ENCODE measurements at places on chromosomes 4 and X. TPM values are rescaled to one million over a fixed set of nuclear protein-coding genes. Genes with fewer than 3 reads are reported as not detected.
A peak's percentile ranks its signal among the peaks of the same experiment; 100 is the strongest.

- no peak for DNase-seq
Measured at GRCh38 chr4:114267976-114268375, 288.5 kb upstream of the ARSJ start.

DNA sequence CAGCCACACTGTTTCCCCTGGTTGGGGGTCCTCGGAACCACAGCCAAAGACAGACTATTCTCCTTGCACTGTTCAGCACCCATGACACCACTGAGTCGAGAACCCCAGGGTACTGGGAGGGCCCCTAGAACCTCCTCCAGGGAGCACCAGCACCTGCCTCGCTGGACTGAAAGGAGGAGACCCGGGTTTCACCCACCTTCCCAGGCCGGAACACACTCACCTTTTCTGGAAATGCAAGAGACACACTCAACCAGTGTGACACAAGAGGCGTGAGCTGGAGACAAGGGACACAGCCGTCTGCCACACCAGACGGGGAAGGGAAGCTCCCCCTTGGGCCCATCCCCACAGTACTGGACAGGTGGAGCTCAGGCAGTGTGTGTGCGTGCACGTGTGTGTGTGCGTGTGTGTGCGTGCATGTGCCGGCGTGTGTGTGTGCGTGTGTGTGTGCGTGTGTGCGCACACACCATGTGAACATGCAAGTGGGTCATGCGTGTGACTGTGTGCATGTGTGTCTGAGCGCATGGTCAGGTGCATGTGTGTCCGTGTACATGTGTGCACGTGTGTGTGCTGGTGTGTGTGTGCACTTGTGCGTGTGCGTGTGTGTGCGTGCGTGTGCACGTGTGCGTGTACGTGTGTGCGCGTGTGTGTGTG lies 128.8 kb upstream of the NKX1-1 start:
- DNase-seq, result no peak

DNA sequence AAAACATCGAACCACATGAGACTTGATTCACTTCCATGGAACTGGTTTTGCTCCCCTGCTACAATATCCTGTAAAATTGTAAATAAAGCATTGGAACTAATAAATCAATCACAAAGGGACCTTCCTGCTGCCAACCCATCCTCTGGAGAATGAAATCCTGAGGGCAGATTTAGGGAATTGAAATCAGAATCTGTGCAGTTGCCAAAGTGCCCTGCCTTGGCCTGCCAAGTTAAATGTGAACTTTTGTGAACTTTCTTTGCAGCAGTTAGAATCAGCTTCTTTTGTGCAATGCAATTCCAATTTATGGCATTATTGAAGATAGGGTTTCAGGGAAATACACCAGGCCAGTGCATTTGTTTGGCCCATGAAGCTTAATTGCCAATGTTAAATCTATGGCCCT lies 263.1 kb downstream of the PTTG2 start:
- no peak for DNase-seq

DNA sequence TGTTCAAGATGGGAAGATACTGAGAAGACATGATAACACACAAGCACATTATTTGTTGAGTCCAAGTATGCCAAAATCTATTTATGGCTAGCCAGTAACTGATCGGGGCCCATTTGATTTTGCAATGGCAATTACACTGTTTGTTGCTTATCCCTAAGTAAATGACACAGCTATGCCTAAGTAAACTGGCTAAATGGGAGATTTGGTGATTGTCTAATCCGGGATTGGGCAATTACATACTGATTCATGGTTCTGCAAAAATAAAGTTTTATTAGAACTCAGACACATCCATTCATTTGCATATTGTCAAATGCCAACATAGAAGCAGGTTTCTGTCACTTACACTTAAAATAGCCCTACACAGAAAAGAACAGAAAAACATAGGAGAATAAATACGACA lies 140.2 kb upstream of the TBL1X start:
- DNase-seq, result no peak

GRCh38 chr4:148787831-148788477 lies 345.7 kb upstream of the NR3C2 start:
- peak; percentile 68 for DNase-seq

DNA sequence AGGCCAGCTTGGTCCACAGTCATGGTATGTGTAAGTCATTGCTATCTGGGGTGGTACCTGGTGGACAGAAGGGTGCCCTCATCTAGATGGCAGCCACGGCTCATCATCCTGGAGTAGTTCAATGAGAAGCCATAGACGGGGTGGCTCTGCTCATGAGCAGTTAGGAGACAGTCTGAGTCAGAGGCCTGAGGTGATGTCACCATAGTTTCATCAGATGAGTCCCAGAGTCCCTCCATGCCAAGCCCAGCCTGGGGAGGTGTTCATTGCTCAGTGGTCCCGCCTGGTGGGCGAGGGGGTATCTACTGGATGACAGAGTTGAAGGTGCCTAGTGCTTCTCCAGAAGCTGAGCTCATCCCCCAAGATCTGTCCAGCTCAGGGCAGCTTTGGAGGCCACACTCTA lies 49.8 kb downstream of the DLG3 start:
- no peak for DNase-seq

GRCh38 chrX:850471-850916 lies 219.9 kb downstream of the SHOX start:
- peak; percentile 50 for DNase-seq

DNA sequence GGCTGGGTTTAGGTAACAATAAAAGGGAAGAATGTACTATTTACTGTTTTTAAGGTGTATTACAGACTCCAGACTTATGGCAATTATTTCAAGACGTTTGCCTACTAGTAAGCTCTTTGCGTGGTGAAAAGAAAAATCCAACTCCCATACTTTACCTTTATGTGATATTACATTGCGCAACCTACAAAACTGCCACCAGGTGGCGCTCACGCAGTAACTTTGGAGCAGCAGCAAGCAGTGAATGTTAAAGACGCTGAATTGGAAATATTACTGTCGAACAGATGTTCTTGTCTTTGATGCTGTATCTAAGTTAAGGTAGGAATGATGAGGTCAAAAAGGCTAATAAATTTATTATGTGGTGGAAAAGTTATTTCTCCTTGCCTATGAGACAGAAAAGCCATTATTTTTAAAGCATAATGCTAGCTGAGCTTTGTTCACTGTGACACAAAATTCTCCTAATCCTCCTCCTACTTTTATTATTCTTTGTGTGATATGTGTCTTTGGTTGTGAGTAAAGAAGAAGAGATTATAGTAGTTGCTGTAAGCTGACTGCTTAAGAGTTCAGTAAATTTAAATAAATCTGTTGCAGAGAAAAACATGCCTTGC lies 1099.8 kb upstream of the TENM3 start:
- peak; percentile 50 for DNase-seq

DNA sequence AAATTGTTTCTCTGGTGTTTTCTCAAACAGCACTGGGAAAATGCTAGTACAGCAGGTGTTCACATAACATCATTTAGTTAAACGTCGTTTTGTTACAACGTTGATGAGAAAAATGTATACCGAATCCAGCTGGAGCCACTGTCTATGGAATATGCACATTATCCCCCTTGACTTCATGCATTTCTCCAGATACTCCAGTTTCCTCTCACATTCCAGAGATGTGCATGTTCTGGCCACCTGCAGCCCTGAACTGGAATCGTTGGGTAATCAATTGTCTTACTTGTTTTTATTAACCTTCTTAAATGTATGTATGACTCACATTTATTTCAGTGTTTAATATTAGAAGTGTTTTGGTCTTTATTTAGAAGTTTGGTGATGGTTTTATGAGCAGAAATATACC lies 18.4 kb upstream of the ODAM start:
- no peak for DNase-seq

DNA sequence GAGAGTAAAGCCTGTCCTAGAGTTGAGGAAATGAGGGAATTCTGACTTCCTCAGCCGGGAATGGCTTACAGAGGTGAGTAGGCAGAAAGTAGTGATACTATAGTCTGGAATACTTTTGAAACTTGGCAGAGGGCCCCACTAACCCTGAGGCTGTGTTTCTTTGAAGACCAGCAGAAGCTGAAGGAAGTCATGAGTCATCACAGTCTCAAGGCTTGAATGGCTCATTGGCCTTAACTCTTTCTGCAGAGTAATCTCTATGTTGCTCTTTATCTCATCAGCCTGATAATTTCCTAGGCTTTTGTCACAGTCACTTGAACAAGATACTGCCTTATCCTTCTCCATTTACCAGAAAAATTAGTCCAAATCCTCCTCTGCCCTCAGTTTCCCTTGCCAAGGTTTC lies 80.8 kb downstream of the ANKRD50 start:
- peak; percentile 96 for DNase-seq

- DNase-seq, result no peak
Measured at GRCh38 chr4:152269448-152270191, 266.3 kb downstream of the FBXW7 start.

The FAM184B gene
- total RNA-seq, result not detected

The TNMD gene
- total RNA-seq, result not detected

The MAP9 gene
- total RNA-seq, result 20.9 TPM

The GPRASP2 gene
- total RNA-seq, result 10.2 TPM

The PDE6B gene
- not detected for total RNA-seq

The HPGDS gene
- not detected for total RNA-seq
